ENCODE measurements at places on chromosomes 7 and 10.

DNA sequence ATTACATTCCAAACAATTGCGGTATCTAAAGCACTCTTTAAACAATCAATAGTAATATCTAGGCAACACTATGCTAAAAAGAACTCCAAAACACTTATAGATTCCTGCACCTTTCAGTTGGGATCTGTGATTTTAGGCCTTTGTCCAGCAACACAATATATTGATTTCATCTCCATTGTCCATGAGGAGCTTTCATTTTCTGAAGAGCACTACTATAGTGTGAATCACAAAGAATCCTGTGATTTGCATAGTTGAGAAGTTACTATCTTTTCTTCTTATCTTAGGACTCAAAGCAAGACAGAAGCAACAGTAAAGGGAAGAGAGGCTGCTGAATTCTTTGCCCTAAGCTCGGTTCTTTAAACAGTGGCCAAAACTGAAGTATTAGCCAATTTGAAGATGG, 846.8 kb downstream of the IPMK start:
- no peak for DNase-seq

DNA sequence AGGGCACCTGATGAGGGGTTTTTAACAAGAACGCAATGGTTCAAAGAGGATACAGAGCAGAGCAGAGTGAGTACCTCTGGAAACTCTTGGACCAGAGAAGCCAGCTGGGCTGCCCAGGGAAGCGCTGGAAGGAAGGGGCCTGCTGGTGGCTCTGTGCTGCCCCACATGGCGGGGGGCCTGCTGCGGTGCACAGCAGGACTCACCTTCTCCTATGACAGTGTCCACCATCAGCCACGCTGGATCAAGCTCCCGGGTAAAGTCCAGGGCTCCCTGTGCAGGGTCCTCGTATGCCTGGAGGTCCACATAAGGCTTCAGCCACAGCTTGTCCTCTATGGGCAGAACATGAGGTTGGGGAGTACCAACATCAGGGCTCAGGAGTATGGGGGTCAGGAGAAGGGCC, 12.5 kb downstream of the EPHA1 start:
- DNase-seq, result no peak

DNA sequence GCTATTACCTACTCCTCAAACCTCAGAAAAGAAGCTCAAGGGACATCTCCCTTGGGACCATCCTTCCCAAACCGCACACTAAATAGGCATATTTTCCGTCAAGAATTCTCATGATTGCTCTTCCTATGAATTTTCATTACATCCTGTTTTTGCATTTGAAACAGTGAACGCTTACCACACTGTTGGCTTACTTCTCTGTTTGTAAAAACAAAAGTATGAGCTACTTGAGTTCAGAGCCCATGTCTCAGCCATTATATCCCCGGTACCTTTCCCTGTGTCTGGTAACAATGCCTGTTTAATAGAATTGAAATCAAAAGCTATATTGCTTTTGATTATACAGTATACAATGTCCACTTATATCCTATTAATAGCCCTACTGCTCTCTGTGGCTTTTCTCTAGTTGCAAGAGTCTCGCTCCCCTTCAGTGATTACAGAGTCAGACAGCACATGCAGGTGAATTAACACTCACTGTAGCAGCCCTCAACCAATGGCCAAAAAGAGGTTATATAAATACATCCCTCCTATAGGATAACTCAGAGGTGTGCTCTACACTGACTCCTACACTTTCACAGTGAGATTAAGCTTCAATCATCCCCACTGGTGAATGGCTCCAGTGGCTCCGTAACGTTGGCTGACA, 264.4 kb downstream of the SORCS1 start:
- no peak for DNase-seq

DNA sequence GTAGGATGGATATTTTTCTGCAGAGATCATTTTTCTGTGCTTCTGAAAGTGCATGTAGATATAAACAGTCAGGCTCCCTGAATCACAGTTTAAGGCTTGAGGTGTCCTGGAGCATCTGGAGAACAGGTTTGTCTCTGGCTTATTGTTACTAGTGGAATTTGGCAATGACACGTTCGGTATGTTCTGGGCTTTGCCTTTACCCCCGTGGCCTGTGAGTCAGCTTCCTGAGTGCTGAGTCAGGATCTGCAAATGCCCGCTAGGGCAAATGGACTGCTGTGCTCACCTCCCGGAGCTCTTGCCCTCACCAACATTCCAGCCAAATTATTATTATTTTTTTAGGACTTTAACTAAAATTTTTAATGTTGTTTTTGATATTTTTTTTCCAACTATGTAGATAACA, 192.5 kb upstream of the PRSS1 start:
- DNase-seq, result peak; percentile 94

GRCh38 chr7:157355784-157356511, 19.1 kb downstream of the DNAJB6 start:
- DNase-seq, result peak; percentile 61

- DNase-seq, result no peak
Observed at GRCh38 chr10:133618851-133619250, 7.7 kb downstream of the FRG2B start.

DNA sequence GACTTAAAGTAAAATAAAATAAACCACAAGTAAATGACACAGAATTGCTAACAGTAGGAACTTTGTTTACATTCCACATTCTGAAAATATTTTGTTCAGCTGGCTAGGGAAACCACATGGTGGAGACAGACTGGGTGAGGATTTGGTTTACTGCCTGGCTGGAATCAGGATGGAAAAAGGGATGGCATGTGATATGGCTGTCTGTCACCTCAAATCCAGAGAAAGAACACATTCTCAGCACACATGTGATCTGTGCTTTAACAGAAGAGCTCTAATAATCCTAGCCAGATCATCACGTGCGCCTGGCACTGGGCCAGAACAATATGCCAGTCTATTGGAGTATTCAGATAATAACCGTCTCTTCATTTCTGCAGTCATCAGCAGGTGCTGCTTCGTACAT, 90.9 kb upstream of the PIP4K2A start:
- DNase-seq, result peak; percentile 62

DNA sequence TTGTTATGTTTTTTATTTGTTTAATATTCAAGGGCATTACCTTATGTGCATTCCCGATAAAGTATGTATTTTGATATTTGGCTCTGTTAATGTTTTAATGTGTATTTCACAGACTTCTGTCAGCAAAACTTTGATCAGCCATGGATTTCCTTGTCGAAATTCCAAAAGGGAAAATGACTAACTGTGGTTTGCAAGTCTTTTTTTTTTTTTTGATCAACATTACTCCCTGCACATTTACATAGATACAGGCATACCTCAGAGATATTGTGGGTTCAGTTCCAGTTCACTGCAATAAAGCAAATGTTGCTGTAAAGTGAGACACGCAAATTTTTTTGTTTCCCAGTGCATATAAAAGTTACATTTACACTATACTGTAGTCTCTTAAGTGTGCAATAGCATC, 351.9 kb downstream of the CXCL12 start:
- DNase-seq, result peak; percentile 76

DNA sequence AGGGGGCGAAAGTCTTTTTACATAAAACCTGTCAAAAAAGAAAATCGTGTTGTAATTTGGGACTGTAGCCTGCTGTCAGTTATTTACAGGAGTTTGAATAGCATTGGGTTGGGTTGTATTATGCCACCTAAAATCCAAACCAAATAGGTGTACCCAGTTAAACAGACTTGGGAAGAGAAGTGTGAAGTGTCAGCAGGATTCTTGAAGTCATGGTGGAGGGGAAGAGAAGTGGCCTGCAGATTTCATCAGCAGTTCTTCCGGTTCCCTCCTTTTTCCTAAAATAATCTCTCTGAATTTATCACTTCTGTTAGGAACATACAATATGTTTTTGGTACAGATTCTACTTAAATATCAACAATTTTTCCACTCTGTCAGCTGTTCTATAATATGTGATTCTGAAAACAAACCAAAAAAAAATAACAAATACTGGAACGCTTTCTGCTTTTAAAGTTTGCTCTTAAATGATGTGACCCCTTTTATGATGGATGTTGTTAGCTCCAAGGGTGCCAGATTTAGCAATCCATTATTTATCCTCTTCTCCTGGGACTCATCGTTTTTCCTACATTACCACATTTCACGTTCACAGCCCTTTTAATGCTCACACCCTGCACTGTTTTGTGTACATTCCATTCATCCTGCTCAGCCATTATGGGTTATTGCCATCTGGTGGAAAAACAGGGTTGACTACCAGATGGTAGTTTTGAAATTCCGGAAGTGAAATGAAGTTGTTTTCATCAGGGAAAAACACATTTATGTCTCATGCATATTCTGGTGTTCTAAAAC, 18.7 kb upstream of the ARHGAP12 start:
- DNase-seq, result peak; percentile 95

DNA sequence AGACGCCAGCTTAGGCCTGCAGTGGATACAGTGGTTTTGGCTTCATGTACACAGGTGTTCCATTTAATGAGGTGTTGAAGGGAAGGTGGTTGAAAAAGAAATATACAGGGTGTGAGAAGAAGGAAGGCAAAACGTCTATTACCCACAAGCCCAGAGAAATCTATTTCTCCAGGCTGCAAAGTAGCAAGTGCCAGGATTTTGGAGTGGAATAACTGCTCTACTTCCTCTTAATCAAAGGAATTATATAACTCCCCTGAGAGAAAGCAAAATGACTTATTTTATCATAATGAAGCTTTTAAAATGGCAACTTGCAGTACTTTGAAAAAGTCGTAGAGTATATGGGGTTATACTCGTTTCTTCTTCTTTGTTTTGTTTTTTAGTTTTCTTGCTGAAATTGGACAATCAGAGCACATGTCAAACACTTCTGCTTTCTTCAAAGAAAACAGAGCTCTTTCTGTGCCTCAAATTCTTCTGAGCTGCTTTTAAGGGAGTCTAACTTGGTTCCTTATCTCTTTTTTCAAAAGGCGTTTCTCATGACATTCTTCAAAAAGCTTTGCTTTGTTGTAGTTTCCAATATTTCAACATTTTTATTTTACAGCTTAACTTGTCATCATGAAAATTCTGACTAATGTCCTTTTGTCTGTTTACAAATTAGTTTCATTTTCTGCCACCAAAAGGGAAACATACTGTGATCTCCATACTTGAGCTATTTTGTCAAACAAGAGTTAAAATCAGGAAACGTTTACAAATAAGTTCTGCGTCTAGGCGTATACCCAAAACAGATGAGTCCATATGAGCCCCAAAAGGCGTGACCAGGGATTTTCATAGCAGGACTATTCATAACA, 289.7 kb downstream of the FRMD4A start:
- DNase-seq, result peak; percentile 60

- DNase-seq, result no peak
Observed at GRCh38 chr10:52752801-52753445, 19.7 kb downstream of the MBL2 start.

DNA sequence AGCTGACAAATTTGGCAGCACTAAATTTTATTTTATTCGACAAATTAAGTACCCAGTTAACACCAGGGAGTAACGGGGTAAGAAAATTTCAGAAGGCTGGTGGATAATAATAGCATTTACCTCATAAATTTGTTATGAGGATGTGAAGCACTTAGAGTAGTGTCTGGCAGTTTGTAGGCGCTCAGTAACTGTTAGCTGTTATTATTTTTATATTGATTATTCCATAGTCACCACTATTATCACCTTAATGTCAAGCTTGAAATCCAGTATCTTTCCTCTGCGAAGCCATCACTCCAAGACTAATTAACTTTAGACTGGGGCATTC, 563 bp upstream of the COA1 start:
- DNase-seq, result no peak

- DNase-seq, result peak; percentile 40
Observed at GRCh38 chr7:136523571-136523970, 344.9 kb upstream of the CHRM2 start.

- peak; percentile 62 for DNase-seq
Observed at GRCh38 chr7:129569811-129570215, 41.7 kb upstream of the NRF1 start.

DNA sequence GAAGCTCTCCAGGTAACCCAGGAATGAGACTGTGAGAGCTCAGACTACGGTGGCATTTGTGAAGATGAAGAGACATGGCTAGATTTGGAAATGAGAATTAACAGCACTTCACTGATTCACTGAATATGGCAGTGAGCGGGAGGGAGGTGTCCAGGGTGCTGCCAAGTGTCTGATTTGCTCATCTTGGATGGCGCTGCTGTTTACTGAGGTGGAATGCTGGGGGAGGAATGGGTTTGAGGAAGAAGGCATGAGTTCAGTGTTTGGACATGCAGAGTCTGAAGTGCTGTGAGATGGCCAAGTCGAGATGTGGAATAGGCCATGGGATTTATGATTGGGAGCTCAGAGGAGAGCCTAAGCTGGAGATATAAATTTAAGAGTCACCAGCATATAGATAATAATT, 437.1 kb upstream of the NPVF start:
- peak; percentile 21 for DNase-seq

GRCh38 chr10:87804939-87805569, 13.0 kb downstream of the ATAD1 start:
- DNase-seq, result no peak

DNA sequence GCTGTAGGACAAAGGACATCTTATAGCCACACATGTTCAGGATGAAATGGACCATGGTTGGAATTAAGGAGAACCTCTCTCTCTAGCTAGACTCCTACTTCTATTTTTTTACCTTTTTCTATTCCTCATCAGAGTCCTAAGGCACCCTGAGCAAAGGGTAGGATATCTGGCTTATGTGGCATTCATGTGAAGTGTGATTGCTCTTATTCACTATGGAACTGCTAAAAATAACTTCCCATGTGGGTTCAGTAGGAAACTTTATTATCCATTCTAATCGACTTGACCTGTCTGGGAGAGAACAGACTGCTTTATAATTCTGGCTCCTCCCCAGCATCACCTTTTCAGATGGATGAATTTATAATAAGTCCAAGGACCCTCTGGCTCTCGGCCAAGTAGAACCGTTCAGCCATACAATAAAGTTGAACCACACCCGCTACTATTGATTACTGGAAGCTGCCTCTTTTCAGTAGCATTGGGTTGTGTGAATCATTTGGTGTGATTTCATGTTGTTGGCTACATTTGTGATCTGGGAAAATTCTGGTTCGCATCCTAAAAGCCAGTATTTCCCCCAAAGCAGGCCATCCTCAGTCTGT, 117.5 kb downstream of the NRF1 start:
- no peak for DNase-seq

GRCh38 chr10:133313192-133313591, 4.5 kb downstream of the ZNF511 start:
- DNase-seq, result no peak

- no peak for DNase-seq
Observed at GRCh38 chr7:158028971-158029370, 558.7 kb downstream of the PTPRN2 start.

GRCh38 chr10:113175176-113175575, 225.1 kb downstream of the TCF7L2 start:
- no peak for DNase-seq

DNA sequence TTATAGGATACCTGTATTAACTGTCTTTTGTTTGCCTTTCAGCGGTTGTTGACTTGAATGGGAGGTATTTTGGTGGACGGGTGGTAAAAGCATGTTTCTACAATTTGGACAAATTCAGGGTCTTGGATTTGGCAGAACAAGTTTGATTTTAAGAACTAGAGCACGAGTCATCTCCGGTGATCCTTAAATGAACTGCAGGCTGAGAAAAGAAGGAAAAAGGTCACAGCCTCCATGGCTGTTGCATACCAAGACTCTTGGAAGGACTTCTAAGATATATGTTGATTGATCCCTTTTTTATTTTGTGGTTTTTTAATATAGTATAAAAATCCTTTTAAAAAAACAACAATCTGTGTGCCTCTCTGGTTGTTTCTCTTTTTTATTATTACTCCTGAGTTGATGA, 26.6 kb downstream of the RBM17 start:
- no peak for DNase-seq

Measured in amniotic epithelial cell (primary cell).